ENCODE measurements at places on chromosomes 3 and 15.

- DNase-seq = no peak
These were observed 6.9 kb downstream of the MTMR10 start for GRCh38 chr15:30984542-30984941.

DNA sequence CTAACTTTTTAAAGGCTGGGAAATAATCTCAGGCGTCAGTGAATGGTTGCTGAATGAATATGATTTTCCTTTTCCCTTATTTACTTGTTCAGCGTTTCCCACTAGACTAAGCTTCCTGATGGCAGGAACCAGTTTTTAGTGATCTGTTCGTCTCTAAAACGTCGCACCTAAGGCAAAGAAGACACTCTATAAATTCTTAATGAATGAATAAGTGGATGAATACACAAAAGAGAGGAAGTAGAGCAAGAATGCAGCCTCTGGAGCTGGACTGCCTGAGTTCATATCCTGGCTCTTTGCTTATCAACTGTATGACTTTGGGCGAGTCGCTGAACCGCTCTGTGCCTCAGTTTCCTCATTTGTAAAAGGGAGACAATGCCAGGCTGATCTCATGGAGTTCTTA is 38.7 kb downstream of the WNT7A start:
- peak; percentile 4 for DNase-seq

- peak; percentile 28 for DNase-seq
These were observed 341.7 kb downstream of the CLSTN2 start for GRCh38 chr3:140276703-140277102.

DNA sequence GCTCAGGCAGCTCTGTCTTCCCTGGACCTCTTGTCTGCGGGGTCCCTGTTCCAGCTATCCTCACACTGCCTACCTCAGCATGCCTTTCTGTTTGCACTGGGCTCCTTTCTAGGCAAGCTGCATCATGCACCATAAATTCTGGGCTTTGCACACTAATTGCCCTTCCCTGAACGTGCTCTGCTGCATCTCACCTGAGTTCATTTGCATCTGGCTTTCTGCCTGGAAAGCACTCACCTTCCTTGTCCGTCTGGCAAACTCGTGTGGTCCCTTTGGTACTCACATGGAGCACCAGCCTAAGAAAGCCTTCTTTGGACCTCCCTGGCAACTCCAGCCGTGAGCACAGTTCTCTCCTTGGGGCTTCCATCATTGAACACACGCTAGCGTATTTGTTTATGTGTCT is 365.6 kb downstream of the SV2B start:
- no peak for DNase-seq

DNA sequence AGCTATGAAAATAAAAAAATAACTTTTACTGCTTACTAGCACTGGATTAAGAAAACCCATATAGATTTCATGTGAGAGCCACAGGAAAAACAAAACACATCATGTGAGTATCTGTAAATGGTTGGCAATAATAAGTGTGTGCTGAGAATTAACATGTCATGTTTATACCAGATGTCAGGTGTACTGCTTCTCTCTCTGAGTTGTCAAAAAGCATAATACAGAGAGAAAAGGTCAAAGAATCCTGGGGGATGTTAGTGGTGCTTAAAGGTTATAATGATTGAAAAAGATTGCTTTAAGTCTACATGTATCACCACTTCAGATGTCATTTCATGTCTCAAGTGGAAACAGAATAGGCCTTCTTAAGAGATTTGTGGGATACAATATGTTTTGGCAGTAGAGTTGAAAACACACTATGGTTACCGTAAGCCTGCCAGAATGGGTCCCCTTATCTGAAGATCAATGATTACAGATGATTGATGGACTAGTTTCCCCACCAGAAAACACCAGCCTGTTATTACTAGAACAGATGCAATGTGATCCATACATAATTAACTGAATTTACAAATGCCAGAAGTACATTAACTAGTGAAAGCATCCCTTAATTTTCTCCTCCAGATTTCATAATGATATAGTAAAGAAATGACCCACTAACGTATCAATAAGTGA is 204.1 kb downstream of the CNTN3 start:
- DNase-seq = no peak

- no peak for DNase-seq
These were observed 32.6 kb downstream of the SEMA7A start for GRCh38 chr15:74400915-74401757.

DNA sequence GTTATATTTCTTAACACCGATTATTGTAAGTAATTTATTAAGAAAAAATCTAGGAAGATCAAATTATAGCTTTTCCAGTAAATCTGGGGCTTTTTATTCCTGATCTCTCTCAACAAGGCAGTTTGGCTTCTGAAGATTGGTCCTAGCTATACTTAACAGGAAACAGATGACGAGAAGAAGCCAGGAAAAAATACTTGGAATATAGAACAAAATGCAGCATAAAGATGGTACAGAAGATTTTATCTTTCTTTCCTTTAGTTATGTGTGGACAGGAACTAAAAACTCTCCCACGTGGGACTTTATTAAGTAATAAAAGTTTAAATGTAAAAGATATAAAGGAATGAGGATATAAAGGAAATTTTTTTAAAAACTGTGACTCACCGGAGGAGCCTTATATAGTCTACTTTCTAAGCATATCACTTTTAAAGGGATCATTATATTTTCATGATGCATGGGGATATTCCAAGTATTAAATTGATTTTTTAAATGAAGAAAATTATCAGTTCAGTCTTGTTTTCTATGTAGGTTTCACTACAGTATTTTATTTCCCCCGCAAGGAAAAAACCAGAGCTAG is 8.2 kb downstream of the B3GNT5 start:
- DNase-seq = no peak

DNA sequence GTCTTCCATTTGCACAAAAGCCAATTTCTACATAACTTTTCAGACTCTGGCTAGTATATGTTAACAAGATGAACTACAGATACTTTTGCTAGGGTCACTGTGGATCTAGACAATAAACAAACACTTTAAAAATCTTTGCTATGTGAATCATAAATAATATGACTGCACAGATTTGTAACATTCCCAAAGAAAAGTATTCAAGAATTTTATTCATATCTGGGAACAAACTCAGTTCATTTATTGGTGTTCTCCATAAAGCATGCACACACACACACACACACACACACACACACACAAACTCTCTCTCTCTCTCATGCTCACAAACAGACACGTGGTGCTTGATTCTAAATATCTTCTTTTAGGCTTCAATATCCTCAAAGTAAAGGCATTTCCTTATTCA is 18.8 kb upstream of the THRB start:
- no peak for DNase-seq

- DNase-seq = no peak
These were observed 17.0 kb upstream of the RPN1 start for GRCh38 chr3:128667641-128668040.

GRCh38 chr15:58924327-58924726 is 9.2 kb downstream of the SLTM start:
- no peak for DNase-seq

DNA sequence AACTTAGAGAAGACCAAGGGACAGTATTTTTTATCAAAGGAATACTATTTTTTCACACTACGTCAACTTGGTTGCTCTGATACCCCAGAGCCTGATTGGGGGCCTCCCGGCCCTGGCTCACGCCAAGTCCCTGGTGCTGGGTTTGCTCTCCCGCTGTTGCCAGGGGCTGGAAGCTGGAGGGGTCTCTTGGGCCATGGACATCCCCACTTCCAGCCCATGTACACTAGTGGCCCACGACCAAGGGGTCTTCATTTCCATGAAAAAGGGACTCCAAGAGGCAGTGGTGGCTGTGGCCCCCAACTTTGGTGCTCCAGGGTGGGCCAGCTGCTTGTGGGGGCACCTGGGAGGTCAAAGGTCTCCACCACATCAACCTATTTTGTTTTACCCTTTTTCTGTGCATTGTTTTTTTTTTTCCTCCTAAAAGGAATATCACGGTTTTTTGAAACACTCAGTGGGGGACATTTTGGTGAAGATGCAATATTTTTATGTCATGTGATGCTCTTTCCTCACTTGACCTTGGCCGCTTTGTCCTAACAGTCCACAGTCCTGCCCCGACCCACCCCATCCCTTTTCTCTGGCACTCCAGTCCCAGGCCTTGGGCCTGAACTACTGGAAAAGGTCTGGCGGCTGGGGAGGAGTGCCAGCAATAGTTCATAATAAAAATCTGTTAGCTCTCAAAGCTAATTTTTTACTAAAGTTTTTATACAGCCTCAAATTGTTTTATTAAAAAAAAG is 20.3 kb upstream of the BSN start:
- DNase-seq = no peak

- DNase-seq = no peak
These were observed 215.3 kb downstream of the FAM43A start for GRCh38 chr3:194900854-194901522.

GRCh38 chr15:88113613-88114308 is 142.8 kb downstream of the NTRK3 start:
- no peak for DNase-seq

DNA sequence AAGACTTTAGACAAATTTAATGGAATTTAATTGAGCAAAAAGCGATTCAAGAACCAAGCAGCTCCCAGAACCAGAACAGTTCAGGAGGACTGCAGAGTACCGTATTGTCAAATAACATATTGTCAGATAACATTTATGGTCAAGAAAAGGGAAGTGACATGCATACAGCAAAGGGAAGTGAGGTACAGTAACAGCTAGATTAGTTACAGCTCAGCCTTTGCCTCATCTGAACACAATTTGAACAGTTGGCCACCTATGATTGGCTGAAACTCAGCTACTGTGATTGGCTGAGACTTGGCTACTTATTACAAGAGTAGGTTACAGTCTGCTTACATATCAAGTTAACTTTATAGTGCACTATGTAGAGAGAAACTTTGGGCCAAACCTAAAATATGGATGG is 21.9 kb downstream of the ZFAND6 start:
- no peak for DNase-seq

DNA sequence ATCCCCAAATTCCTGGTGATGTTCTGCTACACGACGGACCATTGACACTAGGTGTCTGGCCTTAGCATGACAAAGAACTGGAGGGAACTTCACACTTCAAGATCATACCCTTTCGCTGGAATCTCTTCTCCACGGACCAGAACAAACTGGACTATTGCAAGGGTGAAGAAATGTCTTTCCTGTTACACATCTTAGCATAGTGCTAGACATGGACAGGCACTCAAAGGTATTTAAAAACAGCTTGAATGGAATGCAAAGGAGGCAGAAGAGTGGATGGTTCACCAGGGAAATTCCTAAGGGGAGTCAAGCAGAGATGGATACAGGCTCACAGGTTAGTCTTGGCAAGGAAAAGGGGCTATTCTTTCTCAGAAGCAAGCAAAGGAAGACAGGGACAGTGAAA is 33.5 kb upstream of the PDZRN3 start:
- no peak for DNase-seq

DNA sequence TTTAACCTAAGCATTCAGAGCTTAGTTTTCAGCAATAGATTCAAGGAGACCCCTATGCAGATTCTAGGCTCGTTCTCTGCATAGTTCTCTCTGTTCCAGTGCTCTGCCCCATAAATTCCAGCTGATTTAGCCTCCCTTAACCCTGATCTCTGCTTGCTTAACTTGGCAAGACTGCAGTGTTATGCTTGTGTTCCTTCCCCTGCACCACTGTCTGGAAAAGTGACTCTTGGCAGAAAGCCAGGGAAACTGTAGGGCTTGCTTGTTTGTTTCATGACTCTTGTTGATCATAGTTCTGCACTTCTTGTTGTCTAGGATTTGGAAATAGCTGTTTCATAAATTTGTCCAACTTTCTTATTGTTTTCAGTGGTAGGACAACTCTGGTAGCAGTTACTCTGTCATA is 40.1 kb downstream of the ANAPC13 start:
- DNase-seq = no peak

DNA sequence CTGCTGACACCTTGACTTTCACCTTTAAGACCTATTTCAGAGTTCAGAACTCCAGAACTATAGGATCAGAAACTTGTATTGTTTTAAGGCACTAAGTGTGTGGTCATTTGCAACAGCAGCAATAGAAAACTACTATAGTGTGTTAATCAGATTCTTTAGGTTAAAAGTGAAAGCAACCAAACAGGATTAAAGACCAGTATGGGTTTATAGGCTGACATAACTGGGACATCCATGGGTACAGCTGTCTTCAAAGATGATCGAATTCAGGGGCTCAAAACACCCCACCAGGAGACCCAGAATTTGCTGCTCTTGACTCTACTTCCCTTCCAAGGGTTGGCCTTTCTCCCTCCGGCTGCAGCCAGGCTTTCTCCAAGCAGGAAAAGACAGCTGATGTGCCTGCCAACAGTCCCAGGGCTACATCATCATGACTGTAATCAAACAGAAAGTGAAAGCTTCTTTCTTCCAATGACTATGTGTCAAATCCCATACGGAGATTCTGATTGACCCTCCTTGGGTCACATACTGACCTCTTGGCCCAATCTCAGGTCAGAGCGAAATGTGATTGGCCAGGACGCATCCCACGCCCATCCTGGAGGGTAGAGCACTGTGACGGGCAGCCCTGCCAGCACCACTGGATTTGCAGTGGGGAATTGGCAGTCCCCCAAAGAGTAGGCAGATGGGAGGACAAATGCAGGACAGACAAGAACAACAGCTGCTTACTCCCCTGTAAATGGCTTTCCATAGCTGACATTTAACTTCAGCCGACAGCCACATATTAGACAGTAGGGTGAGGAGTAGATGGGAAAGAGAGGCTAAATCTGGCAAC is 51.4 kb upstream of the RNF7 start:
- DNase-seq = peak; percentile 4

DNA sequence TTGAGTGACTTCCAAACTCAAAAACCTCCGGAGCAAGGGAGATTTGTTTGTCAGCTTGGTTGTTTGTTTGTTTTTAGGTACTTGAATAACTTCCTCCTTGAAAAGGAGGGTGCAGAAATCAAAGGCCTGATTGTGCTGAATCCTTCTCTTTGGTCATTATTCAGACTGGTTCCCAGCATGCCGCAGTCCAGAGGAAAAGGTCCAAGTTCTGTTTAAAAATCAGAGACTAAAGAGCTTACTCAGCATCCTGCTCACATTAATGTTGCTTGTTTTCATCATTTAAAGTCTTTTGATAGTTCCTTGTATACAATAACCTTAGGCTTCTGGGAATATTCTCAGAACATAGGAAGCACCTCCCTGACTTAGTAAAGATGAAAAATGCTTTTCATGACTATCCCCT is 982 bp upstream of the SCG3 start:
- no peak for DNase-seq

DNA sequence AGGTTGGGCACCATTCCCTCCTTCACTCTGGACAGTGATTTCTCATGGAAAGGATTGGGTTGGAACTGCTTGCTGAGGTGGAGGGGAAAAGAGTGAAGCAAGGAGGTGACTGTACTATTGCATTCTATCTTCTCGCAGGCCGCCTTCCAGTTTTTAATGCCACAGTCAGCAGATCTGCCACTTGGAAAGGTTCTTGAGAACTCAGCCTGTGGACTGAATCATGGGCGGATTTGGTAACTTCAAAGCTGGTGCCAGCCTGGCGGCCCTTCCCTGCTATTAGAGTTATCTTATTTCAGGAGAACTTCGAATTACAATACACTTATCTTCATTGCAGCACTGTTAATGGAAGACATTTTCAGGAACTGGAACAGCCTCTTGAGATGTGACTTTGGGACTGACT is 23.1 kb upstream of the SLC28A2 start:
- DNase-seq = no peak
